IMR-90 (cell line): ENCODE measurements at places on chromosomes 3 and 15. TPM values are rescaled to one million over a fixed set of nuclear protein-coding genes. Genes with fewer than 3 reads are reported as not detected.

SLC6A11 gene
- total RNA-seq = not detected in 2 replicates

P2RY12 gene
- total RNA-seq = not detected in 2 replicates

PLAAT1 gene
- 0.54 and 0.56 TPM in 2 replicates for total RNA-seq

GAP43 gene
- 0.36 and 0.56 TPM in 2 replicates for total RNA-seq

ADAMTS9 gene
- 1.1 TPM in 2 replicates for total RNA-seq

FAM43A gene
- 3.0 and 3.1 TPM in 2 replicates for total RNA-seq

TIGIT gene
- not detected in 2 replicates for total RNA-seq

ST8SIA2 gene
- not detected in 2 replicates for total RNA-seq

GPR149 gene
- total RNA-seq = not detected in 2 replicates

ROPN1 gene
- 0.18 TPM in 1 of 2 replicates, not detected in the other for total RNA-seq

DAPK2 gene
- total RNA-seq = 0.28 and 0.36 TPM in 2 replicates

MST1R gene
- total RNA-seq = under 0.01 TPM in 1 of 2 replicates, not detected in the other
